Caudate nucleus (tissue), 63 donors: ENCODE measurements at places on chromosomes 7 and 10.

- DNase-seq = no peak
Measured at GRCh38 chr7:100957832-100958421, 8.6 kb downstream of the MUC3A start.

GRCh38 chr10:36802490-36803153 lies 322.8 kb upstream of the ANKRD30A start:
- no peak for DNase-seq

DNA sequence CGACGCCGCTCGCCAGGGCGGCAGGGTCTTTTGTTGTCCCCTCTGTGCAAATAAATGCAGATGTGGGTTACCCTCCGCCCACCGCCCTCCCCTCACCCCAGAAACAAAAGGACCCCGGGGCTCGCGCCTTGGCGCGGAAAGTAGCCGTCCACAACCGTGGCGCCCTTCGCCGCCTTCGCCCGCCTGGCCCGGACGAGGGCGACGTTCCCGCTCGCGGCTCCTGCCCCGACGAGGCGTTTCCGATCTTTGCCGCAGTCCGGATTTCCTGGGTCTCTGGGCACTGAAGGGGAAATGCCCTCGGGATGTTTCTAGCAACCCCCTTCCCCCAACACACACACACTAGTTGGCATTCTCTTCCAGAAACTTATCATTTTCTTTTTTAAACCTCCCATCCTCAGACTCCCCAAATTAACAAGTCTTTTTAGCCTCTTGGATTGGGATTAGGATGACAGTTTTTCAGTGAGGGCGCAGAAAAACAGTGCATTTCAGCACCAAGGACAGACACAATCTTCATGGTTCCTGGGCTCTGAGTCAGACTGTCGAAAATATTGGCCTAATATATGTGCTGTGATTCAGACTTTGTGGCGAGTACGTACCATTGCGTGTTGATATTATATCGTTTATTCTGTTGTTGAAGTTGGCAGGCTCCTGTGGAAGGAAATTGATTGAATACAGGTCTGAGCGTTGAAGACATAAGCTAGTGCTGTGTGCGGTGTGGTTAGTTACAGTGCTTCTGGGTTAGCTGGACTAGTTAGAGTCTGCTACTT lies 771 bp downstream of the PHYHIPL start:
- DNase-seq = peak; percentile 61

DNA sequence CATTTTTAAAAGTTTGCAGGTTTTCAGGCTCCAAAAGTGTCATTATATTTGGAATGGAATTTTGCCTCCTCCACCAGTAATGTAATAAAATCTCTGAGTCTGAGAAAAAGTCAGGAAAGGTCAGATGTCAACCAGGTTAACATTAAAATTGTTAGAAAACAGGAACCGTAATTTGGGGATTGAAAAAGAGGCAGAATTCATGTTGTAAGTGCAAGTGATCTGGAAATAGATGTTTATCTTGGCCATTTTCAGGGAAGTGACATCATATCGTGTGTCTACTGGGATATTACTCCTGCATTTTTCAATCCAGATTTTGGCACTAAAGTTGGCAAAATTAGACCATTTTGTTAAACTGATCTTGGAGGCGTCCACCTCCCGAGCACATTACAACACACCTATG lies 428.5 kb upstream of the MGMT start:
- DNase-seq = no peak

DNA sequence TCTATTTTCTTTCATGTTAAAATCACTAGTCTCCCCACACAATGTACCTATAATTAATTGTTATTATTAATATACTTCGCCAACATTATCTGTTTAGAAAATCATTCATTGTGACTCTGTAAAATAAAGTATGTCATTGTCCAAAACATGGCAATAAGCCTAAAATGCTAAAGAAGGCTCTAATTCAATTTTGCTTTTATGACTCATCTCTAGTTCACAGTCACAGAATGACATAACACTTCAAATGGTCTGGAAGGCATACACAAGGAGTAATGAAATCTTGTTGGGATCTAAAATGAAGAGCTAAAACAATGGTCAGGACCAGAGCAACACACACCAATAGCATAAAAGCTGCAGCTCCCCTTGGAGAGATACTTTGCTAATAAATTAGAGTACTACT lies 505.8 kb downstream of the GPAM start:
- no peak for DNase-seq

- no peak for DNase-seq
Measured at GRCh38 chr7:150916670-150917069, 61.5 kb downstream of the KCNH2 start.

GRCh38 chr10:48309711-48310226 lies 3.3 kb downstream of the MAPK8 start:
- no peak for DNase-seq

DNA sequence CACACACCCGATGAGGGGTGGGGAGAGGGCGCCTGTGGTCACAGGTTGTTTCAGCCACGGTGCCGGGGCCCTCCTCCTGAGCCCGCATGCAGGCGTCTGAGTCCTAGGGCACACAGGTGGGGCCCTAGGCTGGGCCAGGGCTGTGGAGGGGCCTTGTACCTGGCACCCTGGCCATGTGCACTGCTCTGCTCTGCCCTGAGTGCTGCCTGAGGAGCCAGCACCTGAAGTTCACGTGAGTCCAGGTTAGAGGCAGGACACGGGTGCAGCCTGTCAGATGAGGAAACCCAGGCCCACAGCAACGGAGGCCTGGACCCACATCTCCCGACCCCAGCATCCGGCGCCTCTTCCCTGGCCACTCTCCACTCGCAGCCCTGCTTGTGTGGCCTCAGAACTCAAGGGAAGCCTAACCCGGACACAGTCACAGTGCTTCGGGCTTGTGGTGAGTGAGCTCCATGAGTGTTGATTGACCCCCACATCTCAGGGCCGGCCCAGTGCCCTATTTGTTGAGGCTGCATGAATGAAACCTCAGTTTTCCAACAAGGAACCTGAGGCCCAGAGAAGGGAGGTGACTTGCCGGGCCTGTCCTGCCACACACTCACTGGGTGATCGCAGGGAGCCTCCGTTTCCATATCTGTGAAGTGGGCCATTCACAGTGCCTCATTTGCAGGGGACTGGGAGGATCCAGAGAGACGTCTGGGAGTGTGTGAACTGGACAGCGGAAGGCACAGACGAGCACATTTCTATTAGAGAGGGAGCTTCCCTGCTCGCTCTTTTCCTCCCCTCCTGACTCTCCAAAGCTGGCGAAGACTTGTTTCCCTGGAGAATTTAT lies 39.6 kb downstream of the PPIF start:
- no peak for DNase-seq

DNA sequence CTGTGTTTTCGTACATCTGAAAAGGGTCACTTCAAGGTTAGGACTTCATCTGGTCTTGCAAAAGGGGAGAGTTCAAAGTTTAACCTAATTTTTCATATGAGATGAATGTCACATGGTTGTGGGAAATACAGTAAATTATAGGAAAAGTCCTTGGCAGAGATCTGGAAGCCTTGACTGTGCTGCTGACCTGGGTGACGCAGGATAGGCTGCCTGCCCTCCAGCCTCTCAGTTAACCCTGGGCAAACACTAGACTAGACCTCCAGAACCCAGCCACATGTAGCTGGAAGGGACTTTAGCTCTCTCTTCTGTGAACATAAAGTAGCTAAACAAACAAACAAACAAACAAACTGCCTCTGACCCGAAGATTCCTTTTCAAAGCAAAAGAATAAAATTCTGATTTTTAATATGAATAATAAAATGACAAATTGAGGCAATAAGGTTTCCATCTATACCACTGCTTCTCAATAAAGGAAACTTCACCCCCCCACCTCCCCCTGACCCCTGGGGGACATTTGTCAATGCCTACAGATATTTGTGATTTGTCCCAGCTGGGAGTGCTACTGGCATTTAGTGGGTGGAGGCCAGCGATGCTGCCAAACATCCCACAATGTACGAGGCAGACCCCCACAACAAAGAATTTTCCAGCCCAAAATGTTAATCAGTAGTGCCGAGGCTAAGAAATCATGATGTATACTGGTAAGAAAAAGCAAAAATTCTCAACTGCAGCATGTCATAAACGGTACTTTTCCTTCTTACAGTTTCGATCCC lies 75.2 kb upstream of the PRR15 start:
- DNase-seq = no peak

GRCh38 chr10:132906836-132907235 lies 35.5 kb downstream of the CFAP46 start:
- DNase-seq = no peak

DNA sequence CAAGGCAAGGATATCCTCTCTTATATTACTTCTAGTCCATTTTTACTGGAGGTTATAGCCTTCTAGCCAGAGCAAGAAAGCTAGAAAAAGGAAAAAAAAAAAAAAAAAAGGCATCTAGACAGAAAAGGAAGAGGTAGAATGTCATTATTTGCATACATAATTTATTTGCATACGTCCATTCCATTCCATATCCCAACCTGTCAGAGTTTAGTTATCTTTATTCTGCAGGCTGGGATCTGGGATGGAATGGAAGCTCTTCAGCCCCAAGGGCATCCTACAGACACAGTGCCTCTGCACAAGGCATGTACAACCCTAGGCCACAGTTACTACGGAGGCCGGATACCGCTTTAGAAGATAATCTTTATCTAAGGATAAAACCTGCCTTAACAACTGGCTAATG lies 9.6 kb downstream of the CH25H start:
- DNase-seq = no peak

- no peak for DNase-seq
Measured at GRCh38 chr7:140519007-140519399, 39.7 kb upstream of the MKRN1 start.

DNA sequence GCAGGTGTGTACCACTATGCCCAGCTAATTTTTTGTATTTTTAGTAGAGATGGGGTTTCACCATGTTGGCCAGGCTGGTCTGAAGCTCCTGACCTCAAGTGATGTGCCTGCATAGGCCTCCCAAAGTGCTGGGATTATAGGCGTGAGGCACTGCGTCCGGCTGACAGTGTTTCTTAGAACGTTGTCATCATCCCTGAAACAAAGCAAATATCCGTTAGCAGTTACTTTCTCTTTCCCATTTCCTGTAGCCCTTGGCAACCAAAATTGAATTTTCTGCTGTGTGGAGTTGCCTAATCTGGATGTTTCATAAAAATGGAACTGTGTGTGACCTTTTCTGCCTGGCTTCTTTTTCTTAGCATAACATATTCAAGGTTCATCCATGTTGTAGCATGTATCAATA lies 22.4 kb downstream of the ZNF33A start:
- no peak for DNase-seq

DNA sequence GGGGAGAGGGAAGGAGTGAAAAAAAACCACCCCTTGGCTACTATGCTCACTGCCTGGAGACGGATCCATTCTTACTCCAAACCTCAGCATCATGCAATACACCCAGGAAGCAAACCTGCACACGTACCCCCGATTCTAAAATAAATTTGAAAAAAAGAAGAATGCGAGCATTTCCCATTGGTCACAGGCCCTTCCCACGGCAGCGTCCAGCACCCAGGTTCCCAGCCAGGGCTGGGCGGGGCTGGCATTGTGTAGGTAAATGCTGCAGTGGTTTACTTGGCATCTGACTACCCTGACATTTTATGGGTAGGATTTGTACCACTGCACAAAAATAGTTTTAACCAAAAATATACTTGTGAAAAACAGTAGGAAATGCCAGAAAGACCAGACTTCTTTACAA lies 418.9 kb downstream of the DNAJB6 start:
- no peak for DNase-seq

- no peak for DNase-seq
Measured at GRCh38 chr10:110612629-110613028, 31.5 kb upstream of the RBM20 start.

GRCh38 chr10:1646332-1646731 lies 91.0 kb downstream of the ADARB2 start:
- no peak for DNase-seq

DNA sequence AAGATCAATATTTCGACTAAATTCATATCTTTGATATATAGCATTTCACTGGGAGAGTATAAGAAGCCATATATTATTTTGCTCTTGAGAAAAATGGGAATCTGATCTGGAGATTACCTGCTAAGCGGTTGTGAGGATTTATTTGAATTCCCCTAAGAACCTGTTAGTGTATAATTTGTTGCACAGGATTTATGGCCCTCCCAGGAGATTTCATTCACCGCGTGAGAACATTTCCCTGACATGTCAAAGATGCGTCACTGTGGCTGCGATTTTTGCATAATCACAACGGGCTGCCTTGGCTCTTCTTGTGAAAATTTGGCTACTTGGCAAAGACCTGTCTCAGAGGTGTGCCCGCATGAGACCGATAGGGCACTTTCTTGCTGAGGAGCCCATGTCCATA lies 184.7 kb upstream of the PFKP start:
- no peak for DNase-seq

- no peak for DNase-seq
Measured at GRCh38 chr10:117094856-117095255, 43.2 kb downstream of the VAX1 start.

- no peak for DNase-seq
Measured at GRCh38 chr7:41917-42565, 150.3 kb upstream of the FAM20C start.

DNA sequence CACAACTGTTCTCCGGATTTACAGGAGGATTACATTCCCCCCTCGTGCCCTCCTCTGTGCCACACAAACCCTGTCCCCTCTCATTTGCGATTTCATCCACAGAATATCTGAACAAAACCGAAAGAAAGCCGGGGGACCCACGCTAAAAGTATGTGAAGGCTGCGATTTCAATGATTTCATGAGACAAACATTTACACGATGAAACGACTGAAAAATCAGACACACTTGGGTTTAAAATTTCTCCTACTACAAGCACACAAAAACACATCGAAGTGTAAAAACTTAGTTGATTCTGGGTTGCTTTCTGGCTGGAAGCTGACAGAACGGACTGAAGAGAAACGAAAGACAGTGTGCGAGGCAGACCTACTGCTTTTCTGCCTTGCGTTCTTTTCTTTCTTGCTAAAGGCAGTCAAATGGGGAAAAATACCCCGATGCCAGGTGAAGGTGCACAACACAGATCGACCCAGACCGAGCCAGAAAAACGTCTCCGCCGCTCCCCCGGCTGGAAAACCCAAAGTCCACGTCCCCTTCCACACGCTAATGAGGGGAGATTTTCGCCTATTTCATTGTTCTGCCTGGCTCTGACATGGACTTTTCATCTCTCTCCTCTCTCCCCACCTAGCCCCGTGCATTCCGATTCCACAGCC lies 1.2 kb downstream of the HIPK2 start:
- peak; percentile 33 for DNase-seq

- DNase-seq = peak; percentile 57
Measured at GRCh38 chr10:71999360-72000072, 35.3 kb downstream of the CHST3 start.
